ENCODE measurements at places on chromosomes 3 and 15.

DNA sequence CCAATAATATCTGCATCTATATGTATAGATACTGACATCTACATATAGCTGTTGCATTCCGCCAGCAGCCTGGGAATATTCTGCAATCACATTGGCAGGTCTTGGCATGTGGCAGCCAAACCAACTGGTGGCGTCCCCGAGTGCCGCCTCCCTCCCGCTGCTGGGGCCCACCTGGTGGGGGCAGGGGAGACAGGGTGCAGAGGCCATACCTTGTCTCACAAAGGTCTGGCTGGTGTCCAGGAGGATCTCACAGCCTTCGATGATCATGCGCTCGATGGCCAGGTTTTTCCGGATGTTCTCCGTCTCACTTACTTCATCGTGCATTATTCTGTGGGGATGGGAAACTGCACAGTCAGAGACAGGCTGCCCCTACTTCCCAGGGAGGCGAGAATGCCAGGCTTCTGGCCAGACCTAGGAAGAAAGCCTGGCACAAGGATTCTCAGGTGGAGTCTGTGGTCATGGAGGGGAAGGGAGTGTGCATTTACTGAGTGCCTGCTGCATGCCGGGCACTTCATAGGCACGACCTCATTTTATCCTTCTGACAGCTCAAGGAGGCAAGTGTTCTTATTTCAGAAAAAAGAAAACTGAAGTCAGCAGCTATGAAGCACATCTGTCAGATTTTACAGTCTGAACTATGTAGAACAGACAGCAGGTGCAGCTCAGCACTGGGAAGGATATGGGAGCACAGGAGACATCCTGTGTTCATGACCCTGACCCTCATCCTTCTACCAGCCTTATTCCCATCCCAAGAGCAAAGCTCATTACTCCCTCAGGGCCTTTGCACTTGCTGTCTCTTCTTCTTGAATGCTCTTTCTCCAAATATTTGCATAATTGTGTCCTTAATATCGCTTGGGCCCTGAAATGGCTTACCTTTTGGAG lies 62.8 kb downstream of the RASGRF1 start:
- no peak for DNase-seq

- no peak for DNase-seq
These were observed 279.8 kb downstream of the RORA start for GRCh38 chr15:60949039-60949977.

DNA sequence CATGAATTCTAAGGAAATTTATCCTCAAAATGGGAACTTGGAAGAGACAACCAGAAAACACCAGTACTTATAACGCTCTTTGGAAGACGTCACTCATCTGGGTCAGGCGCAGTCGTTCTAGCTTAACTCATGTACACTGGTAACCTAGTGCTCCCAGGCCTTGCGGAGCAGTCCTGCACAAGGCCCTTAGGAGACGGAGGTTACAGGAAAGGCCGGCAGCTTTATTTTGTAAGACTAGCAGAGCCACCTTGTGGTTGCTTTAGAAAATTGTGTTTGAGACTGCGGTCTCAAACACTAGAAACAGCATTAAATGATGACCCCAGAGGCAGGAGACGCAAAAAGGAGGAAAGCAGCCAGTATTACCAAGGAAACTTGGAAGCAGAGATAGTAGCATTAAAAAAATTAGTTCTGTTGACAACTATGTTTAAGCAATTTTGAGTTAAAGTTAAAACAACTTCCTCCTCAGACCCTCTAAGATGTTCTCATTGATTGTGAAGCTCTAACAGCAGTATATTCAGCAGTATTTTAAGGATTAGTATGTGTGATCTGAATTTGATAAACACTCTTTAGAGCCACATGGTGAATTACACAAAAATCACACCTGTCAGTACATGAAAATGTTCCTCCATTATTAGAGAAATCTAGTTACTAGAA lies 141.9 kb upstream of the C2CD4B start:
- DNase-seq = peak; percentile 59

DNA sequence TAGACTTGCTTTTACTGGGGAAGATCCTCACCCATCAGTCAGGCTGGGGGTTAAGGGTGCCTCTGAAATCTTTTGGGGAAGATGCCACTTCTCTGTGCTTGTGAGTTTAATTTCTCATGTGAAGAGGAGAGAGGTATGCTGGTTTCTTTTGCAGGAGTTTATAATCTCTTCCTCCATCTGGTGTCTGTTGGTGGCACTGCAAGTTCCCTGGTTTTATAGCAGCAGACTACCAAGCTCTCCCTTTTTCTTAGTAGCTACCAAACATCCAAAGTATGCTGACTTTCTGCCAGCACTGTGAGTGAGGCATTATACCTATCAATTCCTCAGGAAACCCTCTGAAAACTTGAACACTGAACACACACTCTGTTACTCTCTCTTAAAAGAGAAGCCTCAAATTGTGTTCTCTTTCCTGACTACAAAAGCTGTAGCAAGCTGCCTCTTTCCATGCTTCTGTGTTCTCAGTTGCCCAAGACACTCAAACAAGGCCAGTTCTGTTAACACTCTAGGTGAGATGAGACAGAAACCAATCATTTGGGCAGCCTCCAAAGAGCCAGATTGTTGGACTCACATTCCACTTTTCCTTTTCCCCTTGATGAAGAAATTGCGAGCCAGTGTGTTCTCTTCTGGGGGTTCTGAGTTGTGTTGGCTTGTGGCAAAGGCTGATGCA lies 299.5 kb downstream of the GAP43 start:
- peak; percentile 3 for DNase-seq

GRCh38 chr3:47019201-47019600 lies 39.7 kb downstream of the NBEAL2 start:
- no peak for DNase-seq

DNA sequence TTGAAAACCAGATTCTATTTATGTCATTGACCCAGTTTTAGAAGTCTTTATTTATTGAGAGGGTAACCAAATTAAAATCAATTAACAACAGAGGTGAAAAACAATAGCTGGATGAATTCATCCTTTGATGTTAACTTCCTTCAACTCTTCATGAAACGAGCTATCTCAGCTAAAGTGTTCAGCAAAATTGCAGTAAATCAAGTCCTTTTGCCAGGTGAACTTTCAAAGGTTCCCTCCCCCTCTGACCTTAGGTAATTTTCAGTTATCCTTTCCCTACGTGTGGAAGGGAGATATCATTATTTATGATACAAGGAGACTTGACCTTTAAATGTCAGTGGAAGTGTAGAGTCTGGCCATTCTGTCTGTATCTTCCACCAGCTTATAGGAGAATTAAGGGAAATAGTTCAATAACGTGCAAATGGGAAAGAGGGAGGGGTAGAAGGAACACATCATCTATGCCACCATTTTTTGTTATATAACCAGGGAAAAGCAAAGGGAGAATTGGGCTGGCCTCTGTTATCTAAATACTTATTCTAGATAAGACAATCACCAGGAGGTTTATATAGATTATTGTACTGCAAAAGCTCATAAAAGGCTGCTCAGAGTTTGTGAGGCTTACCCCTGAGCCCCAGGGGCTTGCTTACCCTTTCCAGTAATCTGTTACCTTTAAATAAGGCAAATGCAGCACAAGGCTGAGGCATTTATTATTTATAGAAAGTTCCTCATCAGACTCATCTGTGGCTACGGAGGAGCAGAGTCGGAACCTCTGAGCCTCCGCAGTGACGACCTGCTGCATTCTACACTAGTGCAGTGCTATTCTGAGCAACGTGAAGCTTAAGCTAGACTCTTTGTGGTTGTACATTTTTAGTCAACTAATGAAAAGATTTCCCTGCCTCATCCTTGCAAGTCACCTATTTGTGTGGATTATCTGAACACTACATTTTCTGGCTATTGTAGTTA lies 97.7 kb upstream of the ZBED2 start:
- DNase-seq = no peak

GRCh38 chr3:8649757-8650156 lies 5.2 kb upstream of the SSUH2 start:
- DNase-seq = no peak

- DNase-seq = no peak
These were observed 222.4 kb upstream of the CD96 start for GRCh38 chr3:111319598-111319997.

DNA sequence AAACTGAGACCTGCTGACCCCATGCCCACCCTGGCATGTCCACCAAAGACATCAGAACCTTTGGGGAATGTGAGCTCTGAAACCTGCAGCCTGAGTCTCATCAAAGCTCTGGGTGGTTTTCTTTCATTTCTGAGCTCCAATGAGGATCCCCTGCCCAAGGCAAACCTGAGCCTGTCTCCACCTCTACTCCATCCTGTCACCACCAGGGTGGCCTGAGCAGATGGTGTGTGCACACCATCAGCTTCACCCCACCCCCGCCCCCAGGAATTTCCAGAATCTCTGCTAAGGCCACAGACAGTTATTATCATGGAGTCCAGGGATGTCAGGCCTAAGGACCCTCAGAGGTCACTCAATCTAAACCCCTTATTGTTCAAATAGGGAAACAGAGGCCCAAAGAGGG lies 1.3 kb downstream of the XIRP1 start:
- DNase-seq = no peak

GRCh38 chr15:91473894-91474545 lies 374.0 kb downstream of the SV2B start:
- DNase-seq = no peak

DNA sequence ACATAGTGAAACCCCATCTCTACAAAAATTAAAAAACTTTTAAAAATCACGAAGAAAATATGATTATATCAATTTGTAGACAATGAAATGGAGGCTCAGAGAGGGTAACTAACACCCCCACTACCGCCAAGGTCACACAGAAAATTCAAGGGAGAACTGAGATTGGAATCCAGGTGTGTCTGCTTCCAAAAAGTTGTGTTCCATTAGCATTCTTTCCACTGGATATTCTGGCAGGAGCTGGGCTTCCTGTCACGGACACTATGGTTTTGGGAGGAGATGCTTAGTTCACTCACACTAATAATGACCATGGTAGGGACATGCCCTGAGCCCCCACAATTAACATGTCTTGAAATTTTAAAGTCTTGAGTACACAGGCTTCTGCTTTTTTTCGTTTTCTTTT lies 28.8 kb downstream of the CTSH start:
- no peak for DNase-seq

DNA sequence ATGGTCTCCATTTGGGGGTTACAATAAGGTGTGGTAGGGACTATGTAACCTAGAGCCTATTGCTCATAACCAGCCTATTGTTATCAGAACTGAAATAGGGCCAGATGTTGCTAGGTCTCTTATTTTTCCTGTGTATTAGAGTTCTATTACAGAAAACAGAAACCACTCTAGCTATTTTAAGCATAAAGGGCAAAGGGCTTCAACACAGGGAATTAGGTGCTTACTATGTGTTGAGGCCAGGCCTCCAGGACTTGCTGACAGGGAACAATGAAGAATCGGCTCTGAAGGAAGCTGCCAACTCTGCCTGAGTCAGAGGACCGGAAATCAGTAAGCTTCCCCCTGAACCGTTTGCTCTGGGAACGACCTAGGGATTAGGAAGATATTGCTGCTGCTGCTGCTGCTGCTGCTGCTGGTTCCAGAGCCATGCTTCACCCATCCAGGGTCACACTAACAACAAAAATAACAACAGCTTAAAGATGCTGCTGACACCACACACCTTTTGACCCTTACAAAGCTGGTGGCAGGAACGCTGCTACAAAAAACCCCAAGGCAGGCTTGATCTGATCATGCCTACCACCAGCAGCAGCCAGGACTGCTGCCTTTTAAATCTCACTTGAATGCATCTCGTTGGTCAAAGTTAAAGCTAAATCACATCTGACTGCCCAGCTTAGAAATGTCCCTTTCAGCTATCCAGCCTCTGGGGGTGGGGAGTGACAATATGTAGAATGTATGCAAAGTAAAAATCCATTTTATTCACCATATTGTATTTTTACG lies 276.9 kb upstream of the IL12A start:
- DNase-seq = no peak

- peak; percentile 84 for DNase-seq
These were observed at the start of gene NSMCE3 for GRCh38 chr15:29269485-29270168. Gene NSMCE3, minus strand, starts transcription at chr15:29269822. Its CDS starts 117 bp downstream, at chr15:29269705.

GRCh38 chr3:135138776-135139175 lies 343.7 kb downstream of the EPHB1 start:
- no peak for DNase-seq

- no peak for DNase-seq
These were observed 111.6 kb downstream of the TIGIT start for GRCh38 chr3:114405202-114405990.

DNA sequence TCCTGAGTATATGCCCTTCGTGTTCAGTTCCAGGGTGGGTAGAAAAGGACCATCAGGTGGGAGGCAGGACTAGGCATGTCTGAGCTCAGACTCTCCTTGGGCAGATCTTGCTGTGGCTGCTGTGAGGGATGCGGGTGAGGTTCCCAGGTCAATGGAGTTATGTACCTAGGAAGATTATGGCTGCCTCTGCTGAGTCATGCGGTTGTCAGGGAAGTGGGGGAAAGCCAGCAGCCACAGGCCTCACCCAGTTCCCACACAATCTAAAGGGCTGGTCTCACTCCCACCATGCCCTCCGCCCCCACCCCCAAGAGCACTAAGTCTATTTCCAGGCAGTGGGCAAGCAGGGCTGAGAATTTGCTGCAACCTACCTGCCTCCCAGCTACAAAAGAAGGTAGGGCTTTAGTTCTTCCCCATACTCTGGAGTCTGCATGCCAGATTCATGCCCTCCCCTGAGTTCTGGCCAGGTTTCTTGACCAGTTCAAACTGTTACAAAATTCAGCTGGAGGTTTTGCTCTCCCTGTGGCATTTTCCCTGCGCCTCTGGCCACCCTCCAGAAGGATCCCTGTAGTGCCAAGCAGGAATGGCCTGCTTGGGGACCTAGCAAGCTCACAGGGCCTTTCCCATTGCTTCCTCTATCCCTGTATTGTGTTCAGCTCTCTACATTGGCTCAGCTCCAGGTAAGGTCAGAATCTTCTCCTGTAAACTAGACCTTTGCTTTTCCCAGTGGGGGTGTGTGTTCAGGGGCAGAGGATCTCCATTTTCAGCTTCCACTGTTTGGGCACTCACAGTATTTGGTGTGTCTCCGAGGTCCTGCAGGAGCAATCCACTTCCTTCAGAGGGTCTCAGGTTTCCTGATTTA lies 12.7 kb upstream of the TMCO5A start:
- no peak for DNase-seq

DNA sequence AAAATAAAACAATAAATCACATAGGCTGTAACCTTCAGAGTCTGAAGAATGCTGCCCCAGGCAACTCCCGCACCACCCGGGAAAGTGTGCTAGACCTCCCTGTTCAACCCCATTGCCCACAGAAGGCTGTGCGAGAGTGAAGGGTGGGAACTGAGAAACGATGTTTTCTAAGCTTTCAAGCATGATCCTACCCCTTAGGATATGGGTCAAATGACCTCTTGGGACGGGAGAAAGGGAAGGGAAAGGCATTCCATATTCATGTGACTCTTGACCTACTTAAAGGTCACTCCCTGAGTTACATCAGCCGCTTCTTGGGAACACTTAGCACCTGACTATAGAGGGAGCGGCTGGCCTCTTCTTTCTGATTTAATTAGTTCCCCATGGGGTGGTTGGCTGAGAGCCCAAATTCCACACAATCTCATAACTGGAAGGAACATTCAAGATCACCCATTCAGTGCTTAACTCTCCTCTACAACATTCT lies 114.7 kb upstream of the SLC24A5 start:
- DNase-seq = no peak

DNA sequence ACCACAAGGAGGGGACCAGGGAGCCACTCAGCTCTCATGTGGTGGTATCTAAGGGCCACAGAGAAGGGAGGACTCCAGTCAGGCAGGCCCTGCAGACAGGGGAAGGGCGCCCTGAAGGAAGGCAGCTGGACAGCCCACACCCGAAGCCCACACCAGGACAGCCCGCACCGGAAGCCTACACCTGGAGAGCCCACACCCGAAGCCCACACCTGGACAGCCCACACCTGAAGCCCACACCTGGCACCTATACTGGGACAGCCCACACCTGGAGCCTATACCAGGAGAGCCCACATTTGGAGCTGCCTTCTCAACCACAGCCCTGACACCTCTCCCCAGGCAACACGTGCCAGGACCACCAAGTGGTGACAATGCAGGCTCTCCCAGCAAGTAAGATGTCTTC lies 11.7 kb downstream of the TPRA1 start:
- no peak for DNase-seq

Measured in hippocampal formation (tissue), 2 donors.